ENCODE measurements at places on chromosomes 12 and 14.

DNA sequence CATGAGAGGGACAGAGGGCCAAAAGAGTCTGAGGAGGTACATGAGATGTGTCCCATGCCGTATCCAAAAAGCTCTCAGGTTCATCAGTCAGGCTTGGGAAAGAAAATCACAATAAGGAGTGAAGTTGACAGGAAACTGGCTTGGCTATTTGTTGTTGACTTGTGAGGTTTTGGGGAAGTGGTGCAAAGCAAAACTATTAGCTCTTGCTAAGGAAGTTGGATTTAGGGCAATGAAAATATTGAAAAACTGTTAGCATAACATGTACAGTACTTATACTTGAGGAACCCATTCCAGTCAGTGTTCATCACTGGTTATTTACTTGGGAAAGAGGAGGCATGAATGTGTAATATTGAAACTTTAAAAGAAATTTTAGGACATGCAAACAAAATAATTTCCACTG is 145.9 kb downstream of the DUSP6 start:
- DNase-seq = no peak

GRCh38 chr12:16719713-16720416 is 113.9 kb upstream of the LMO3 start:
- DNase-seq = no peak

GRCh38 chr14:59490756-59491155 is 6.4 kb downstream of the JKAMP start:
- DNase-seq = no peak

DNA sequence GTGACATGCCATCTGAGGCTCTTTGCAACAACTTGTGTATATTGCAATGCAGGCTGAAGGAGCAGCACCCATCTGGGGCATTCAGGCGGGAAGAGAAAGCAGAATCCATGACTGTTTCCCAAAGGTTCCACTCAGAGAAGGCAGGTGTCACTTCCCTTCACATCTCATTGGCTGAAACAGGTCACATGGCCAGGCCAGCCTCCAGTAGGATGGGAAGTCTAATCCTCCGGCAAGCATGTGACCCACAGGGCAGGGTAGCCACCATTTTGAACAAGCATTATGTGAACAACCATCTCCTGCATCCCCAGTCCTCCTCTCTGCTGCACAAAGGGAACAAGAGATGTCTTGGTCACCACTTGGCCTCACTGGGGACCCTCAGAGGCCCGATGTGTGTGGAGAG is 70.6 kb downstream of the RIN3 start:
- DNase-seq = no peak

DNA sequence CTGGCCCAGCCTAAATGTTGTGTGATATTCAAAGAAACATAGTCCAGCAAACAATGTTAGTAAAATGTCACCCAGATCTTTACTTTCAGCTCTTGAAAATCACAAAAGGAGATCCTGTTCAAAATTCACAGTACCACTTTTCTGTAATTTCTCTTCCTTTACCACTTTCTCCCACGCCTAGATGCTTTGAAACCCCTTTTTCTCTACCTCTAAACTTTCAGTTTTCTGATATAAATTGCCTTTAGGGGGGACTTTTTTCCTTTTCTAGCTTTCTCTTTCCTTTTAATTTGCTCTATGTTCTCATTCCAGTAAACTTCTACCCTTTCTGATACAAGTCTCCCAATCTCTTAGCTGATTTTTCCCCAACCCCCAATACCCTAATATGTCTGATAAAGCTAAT is 101.8 kb downstream of the LMO3 start:
- no peak for DNase-seq

DNA sequence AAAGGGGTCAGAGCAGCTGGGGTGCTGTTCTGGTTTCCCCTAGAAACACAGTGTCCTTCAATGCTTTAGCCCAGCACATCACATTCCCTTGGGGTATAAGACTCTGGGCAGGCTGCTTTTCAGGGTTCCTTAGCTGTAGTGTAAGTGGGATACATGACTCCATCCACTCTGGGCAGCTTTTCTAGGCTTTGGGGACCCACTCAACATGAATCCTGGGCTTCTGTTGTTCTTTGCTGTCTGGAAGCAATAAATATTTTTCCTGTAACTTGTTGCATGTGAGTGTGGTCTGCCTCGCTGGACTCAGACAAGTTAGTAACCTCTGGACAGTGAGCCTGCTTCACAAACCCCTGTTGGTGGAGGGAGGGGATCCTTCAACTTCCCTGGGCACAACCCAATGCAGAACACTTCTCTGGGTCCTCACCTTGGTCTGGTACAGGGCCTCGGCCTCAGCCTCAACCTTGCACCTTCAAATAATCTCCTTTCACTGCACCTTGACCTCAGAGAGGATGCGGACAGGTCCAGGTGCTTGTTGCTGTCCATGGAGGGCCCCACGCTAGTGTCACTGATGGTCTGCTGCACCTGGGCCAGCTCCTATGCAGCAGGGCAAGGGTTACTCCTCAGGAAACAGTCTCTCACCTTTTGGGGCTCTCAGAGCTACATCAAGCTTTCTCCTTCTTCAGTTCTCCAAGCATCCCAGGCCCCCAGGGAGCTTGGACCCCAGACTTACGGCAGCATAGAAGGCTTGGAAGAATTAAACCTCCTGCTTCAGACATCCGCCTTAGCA is 13.5 kb upstream of the KRT73 start:
- DNase-seq = no peak

GRCh38 chr14:99758121-99758821 is 34.9 kb upstream of the EML1 start:
- DNase-seq = no peak

DNA sequence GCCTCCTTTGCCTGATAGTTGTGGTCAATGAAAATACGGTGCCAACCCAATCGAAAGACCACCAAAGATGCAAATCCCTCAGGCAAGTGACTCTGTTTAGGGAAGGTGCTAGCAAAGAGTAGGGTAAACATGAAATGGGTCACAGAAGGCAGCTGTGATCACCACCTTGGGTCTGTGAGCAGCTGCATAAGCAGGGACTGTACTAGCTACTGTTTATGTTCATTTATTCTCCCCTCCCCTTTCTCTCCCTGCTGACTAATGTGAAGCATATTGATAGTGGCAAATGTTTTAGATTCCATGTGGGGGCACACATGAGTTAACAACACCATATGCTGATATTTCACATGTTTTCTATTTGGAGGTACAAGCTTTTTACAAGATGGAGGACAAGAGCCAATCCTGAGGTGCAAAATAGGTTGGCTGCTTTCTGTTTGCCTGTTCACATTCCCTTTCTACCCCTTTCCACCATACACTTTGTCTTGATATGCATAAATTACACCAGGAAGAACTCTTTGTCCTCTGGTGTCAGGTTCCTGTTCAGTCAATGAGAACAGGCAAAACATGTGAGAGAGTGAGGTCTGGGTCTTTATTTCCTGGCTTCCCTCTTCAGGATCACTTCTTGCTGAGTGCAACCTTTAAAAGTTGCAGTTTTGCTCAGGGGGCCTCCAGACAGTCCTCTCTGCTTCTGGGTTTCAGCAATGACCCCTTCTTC is 71.1 kb downstream of the AVPR1A start:
- no peak for DNase-seq

DNA sequence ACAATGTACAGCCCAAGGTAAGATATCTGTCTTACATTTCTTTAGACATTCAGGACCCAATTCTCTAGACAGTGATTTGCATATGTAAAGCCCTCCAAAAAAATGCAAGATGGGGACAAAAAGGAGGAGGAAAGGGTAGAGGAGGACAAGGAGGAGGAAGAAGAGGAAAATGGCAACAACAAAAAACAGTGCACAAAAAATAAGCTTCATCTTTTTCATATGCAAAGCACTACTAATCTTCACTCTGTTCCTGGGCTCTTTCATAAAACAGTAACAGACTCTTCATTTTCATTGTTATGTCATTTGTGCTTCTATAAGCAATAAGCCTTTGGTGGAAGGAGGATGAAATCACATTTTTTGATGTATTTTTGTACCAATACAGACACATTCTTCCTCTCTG is 61.4 kb downstream of the KCNH5 start:
- DNase-seq = no peak

GRCh38 chr12:111756681-111757080 is 10.1 kb upstream of the ALDH2 start:
- DNase-seq = no peak

GRCh38 chr12:65740873-65741600 is 83.2 kb upstream of the HMGA2 start:
- DNase-seq = no peak

GRCh38 chr12:48165089-48165981 is 8.0 kb upstream of the ASB8 start:
- no peak for DNase-seq

DNA sequence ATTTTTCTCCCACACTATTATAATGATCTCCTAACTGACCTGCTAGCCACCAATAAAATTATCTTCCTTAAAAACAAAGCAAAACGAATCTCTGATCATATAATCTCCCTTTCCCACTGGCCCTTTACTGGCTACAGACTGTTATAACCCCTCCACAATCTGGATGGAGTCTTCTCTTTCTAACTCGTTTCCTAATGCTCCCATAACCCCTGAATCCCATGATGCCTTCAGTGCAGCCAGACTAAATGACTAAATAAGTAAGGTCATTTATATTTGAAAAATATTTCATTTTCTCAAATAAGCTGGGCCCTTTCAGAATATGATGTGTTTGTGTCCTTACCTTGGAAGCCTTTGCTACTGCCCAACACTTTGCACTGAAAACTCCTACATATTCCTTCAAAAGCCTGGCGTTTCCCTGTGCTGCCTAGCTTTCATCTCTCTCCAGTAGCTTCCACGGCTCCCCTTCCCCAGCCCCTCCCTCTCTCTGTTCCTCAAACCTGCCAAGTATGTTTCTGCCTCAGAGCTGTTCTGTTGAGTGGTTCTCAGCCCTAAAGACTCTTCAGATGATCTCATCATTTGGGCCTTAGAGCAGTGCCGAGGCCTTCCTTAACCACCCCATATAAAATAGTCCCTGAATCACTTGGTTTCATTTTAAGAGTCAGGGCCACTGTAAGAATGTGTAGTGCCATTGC is 91.7 kb downstream of the MYRFL start:
- DNase-seq = no peak

- DNase-seq = no peak
Observed at GRCh38 chr12:89355243-89356068, 3.2 kb upstream of the DUSP6 start.

GRCh38 chr12:66965621-66966020 is 286.7 kb upstream of the GRIP1 start:
- DNase-seq = no peak

GRCh38 chr14:95173518-95173917 is 16.2 kb upstream of the DICER1 start:
- no peak for DNase-seq

GRCh38 chr12:99176871-99177270 is 470.7 kb upstream of the GARIN6 start:
- no peak for DNase-seq

GRCh38 chr14:44830371-44830770 is 131.4 kb downstream of the KLHL28 start:
- DNase-seq = no peak

- DNase-seq = no peak
Observed at GRCh38 chr12:76311796-76312195, 36.4 kb downstream of the BBS10 start.

DNA sequence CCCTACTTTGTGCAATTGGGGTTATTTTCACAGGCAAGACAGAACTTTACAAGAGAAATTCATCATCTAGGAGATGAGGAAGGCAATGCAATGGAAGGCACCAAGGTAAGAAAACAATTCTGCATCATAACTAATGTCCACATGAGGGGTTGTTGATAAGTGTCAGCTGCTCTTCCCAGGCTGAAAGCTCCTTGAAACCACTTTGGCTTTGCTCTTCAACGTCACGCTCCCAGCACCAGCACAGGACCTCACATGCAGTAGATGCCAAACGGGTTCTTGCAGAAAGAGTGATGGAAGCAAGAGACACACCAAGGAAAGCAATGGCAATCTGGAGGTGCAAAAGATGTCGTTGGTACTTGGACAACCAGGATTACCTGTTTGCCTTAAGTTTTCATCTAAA is 485.5 kb downstream of the BCL11B start:
- DNase-seq = no peak

DNA sequence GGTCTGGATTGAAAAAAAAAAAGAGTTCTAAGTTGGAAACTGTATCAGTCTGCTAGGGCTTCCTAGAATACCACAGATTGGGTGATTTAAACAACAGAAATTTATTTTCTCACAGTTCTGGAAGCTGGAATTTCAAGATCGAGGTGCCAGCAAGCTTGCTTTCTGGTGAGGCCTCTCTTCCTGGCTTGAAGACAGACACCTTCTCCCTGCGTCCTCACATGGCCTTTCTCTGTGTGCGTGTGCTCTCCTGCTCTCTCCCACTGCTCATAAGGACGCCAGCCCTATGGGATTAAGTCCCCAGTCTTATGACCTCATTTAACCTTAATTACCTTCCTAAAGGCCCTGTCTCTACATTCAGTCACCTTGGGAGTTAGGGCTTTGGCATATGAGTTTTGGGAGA is 215.5 kb downstream of the PIK3C2G start:
- DNase-seq = no peak

DNA sequence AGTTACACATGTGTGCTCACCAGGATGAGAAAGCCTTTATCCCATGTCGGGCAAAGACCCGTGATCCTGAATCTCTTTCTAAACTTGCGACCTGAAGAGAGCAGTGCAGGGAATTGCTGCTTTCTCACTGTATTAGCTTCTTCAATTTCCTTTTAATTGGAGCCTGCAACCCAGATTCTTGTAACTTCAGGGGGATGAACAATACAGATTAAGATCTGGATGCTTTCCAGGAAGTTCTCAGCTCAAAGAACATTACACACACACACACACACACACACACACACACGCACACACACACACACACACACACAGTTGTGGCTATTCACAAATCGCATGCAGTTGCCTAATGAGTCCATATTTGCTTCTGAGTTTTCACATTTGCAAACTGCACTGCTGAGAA is 268.3 kb downstream of the NPAS3 start:
- DNase-seq = no peak

- no peak for DNase-seq
Observed at GRCh38 chr12:75602106-75602505, 90.7 kb upstream of the KRR1 start.
